ENCODE measurements at places on chromosomes 2 and 18. TPM values are rescaled to one million over a fixed set of nuclear protein-coding genes. Genes with fewer than 3 reads are reported as not detected.

The MTX2 gene
- 10.6 TPM for total RNA-seq

The ABCB11 gene
- 0.04 TPM for total RNA-seq

The OBSL1 gene
- total RNA-seq = 69.6 TPM

The SLC9A2 gene
- 0.09 TPM for total RNA-seq

- DNase-seq = no peak
Observed at GRCh38 chr2:169478745-169479256, 493 bp upstream of the BBS5 start.

GRCh38 chr2:55111570-55112228 is 61.4 kb upstream of the RTN4 start:
- DNase-seq = no peak

GRCh38 chr18:59041296-59041695 is 98.4 kb upstream of the SEC11C start:
- DNase-seq = no peak

DNA sequence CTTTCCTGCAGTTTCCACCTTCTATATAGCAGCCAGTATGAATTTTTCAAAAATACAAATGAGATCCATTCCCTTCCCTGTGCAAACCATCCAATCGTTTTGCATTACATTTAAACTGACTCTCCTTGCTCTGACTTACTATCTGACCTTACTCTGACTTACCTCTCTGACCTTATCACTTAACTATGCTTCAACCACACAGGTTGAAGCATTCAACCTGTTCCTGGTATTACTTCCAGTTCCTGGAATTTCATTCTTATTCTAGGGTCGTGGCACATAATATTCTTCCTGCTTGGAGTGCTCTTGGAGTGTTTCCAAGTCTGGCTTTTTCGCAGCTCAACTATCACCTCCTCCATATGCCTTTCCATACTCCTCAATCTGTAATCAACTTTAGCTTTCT is 850.6 kb upstream of the CHAC2 start:
- no peak for DNase-seq

- no peak for DNase-seq
Observed at GRCh38 chr2:199230091-199230490, 227.6 kb downstream of the SATB2 start.

DNA sequence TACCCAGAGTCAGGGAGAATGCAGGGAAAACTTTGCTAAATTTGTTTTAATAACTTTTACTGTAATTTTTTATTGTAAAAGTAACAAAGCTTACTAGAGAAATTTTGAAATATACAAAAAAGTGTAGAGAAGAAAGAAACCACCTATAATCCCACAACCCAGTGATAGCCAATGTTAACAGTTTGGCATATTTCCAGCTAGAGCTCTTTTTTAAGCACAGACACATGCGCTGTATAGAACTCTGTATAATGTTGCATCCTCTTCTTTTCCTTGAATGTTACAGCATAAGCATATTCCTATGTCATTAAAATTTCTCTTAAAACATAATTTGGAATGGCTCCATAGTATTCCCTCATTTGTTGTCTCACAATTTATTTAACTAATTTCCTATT is 37.4 kb upstream of the EPAS1 start:
- no peak for DNase-seq

DNA sequence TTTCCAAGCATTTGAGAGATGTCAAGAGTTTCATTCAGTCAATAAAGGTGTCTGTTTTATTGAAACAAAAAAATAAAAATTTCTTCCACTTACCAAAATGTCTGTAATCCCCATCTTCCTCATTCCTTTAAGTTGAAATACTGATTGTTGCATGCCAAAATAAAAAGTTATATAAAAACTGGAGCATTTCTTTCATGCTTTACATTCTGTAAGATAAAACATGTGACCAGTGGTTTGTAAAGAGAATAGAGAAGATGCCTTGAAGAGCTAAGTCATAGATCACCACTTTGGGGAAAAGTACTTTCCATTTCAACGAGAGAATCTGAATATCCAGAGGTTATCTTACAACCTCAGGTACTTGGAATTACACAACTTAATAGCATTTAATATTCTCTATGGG is 35.9 kb upstream of the MYO1B start:
- DNase-seq = no peak

GRCh38 chr2:40719414-40719813 is 267.5 kb upstream of the SLC8A1 start:
- no peak for DNase-seq

DNA sequence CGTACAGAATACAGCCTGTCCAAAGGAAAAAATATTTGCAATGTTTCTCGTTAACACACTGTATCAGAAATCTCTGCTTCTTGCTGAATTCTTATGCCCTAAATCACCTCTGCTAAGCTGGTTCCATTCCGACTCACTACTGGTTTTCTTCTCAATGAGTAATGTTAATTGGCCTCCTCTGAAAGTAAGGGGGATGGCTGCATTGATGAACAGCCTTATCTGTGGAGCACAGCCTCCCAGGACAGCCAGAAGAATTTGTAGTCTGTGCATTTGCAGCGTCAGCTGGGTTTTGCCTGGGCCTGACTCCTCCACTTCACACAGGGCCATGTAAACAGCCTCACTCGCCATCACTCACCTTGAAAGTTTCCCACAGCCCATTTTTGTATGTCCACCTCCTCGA is 127.7 kb downstream of the RNF152 start:
- no peak for DNase-seq

DNA sequence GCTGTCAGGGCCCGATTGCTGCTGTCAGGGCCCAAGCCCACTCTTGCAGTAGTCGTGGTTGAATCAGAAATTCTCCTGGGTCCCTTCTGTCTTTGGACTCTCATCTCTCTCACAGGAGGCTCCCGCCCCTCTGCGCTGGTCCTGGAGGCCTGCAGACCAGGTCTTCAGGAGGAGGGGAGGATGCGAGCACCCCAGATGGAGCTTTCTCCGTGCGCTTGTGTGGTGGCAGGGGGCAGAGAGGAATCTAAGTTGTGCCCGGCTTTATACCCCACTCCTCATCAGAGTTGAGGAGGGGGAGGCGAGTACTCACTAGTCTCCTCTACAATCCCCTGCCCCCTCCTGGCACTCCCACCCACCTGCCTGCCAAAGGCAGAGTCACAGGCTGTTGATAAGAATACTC is 10.4 kb downstream of the EN1 start:
- no peak for DNase-seq

GRCh38 chr2:23548143-23548769 is 163.3 kb downstream of the KLHL29 start:
- no peak for DNase-seq

DNA sequence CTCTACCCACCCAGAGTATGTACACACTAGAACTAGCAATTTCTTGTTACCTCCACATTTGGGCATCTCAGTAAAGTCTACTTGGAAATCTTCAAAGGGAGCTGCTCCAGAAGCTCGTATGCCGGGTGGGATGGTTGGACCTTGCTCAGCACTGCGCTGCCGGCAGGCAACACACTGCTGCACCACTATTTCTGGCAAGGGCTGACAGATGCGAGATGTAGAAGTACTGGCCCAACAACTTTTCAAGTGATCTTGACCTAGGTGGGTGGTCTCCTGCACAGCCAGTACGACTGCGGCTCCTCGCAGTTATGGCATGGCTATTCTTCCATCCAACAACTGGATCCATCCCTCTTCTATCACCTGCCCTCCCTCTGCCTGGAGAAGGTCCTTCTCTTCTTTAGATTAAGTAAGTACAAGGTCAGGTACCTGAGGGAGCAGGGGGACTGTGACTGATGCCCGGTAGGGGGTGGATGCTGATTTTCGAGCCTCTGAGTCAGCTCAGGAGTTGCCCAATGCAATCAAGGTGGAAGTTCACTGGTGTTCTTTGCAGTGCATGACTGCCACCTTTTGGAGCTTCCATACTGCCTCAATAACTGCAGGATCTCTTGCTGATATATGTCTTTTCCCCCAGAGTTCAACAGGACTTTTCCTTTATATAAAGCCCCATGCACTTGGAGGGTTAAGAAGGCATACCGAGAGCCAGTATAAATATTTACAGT is 100.4 kb upstream of the SLC1A4 start:
- DNase-seq = no peak

DNA sequence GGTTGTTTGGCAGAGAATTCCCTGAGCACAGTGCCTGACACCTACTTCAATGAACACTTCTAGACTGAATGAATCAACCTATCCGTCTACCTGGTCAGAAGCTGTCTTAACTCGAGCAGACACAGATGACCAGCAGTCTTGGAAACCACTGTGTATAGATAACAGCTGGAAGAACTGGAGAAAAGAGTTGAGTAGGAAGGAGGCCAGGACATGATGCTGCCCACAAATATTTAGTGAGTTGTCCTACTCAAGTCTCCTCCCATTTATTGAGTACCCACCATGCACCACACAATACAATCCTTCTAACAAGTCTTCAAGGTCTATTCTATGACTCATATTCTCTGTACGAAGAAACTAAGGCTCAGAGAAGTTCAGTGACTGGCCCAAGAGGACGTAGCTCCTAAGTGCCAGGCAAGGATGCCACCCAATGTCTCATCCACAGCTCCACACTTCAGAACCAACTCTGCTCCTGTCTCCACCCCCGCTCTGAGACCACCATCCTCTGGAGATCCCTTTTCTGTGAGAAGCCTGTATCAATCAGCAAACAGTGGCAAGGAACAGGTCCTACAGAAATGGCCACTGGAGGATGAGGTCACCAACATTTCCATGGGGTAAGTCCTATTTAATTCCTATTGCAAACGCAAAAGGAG is 62.2 kb downstream of the GALNT14 start:
- DNase-seq = no peak

- DNase-seq = no peak
Observed at GRCh38 chr2:240791821-240792628, 28.0 kb downstream of the KIF1A start.

- no peak for DNase-seq
Observed at GRCh38 chr18:76405681-76406356, 89.2 kb downstream of the ZNF516 start.

DNA sequence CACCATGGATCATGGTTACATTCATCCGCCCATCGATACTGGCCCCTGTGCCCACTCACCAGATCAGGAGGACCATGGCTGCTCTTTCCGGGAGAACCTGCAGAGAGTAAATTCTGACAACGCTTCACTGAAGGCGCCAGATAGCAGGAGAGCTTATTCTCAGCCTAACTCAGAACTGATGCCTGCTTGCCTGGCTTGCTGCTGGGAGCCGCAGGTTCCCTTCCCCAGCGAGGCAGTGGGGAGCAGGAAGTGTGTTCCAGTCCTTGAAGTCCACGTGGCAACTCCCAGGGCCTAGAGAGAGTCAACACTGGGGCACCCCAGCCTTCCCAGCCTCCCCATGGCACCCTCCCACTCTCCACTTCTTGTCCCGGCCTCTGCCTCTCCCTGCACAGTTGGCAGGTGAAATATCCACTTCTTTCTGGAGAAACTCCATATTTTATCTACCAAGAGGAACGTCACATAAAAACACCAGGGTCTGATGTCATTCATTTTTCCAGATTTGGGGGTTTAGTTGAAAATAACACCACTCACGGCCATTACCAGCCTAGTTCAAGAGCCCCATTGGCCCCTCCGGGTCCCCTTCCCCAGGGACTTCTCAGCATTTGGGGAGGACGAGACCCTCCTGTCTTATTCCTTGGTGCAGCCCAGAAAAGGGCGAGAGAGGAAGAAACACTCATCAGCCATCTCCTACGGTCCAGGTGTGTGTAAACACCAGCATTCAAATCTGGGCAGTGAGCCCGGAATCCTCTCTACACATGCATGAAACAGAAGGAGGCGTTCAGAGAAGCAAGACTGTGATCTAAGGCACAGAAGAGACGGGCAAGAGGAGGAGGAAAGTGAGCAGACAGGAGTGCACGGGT is 3.5 kb upstream of the TUBB6 start:
- DNase-seq = no peak

DNA sequence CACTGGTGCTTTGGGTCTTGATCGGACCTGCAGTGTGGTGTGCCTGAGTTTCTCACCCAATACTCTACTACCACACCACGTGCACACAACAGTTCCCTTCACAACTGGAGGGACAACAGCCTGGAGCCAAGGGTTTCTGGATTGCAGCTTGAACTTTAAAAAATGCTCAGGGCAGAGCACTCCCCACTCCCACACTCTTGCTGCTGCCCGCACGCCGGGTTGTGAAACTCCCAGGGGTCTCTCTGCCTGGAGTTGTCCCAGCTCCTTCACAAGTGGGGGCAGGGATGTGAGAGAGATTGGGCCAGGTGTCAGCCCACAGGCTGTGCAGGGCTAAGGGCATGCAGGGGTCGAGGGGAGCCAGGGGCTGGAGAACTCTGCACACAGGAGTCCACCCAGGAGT is 89.4 kb downstream of the GALR1 start:
- no peak for DNase-seq

GRCh38 chr2:190406805-190407204 is 1.4 kb upstream of the MFSD6 start:
- DNase-seq = no peak

DNA sequence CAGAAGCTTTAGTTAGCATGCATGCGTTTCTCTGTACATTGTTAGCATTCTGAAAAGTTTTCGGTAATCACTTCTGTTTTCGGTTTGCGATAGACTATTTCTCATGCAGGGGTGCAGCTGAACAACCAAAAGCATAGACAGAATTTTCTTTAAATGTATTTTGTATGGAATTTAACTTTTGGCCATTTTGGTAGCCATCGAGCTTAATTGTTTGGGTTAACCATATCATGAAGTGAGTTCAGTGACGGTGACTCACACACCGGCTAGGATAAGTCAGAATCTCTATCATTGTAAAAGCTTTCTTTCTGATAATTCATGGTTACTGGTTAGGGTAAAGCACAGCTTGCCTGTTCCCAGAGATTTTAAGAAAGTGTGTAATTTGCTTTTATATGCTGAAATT is 107.2 kb downstream of the CD226 start:
- no peak for DNase-seq

DNA sequence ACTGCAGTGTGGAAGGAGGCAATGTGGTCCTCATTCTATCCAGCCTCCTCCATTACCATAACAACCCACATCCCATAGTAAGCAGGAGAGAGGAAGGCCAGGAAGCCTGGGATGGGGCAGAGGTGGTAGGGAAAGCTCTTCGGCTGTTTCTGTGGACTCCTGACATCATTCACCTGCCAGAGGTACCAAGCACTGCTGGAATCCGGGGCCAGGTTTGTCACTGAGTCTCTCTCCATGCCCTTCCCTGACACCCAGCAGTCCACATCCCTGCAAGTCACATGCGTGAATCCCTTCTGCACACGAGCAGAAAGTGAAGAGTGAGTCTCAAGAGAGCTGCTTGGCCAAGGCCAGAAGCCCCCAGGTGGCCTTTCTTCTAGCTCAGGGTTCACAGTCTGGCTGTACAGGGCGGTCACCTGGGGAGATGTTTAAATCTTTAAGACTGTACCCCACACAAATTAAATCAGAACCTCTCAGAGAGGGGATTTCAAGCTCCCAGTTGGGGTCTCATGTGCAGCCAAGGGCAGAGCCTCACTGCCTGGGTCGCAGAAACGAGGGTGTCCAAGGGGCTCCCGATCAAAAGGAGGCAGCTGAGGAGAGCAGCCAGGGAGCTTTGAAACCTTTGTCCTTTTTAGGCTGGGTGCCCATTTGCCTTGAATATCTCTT is 94.2 kb downstream of the ARMC9 start:
- no peak for DNase-seq

- DNase-seq = no peak
Observed at GRCh38 chr2:71471276-71471675, 17.9 kb downstream of the DYSF start.

GRCh38 chr2:240711701-240712100 is 20.0 kb downstream of the AQP12A start:
- no peak for DNase-seq

Data from pancreas (tissue), 10 donors.